ENCODE measurements at places on chromosomes 12 and 14.

- DNase-seq: no peak
Observed at GRCh38 chr12:108720757-108721514, 10.4 kb downstream of the CORO1C start.

DNA sequence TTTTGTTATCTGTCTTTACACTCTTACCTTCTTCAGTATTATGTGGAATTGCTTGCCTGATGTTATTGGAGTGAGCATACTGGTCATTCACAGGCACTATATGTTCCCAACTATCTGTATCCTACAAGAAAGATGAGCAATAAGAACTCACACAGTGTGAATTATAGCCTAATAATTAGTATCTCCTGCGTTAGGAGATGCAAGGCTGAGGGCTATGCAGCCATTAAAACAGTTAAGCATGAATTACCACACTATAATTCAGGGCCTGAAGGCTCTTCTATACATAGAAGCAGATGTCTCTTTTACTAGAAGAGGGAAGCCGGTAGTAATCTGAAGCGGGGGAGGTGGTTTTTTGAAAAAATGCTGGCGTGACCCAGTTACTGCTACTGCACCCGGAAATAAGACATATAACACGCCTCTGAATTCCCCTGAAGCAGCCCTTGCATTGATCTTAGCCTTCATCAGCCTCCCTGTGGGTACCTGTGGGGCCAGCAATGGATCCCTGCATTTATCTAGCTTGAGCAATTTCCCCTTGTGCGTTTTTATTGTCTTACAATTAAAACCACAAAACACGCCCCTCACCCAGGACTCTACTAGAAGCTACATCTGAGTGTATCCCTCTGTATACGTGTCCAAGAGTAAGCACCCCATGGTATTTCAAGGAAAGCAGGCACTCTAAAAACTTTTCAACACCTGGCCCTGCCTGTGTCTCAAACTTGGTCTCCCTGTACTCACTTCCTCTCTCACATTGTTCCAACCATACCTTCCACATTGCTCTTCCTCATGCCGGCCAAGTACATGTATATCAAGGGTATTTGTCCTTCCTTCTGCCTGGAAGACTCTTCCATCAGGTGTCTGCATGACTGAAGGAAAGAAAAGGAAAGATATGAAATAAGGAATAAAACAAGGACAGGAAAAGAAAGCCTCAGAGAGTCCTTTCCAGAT is 210.9 kb upstream of the ARID2 start:
- no peak for DNase-seq

DNA sequence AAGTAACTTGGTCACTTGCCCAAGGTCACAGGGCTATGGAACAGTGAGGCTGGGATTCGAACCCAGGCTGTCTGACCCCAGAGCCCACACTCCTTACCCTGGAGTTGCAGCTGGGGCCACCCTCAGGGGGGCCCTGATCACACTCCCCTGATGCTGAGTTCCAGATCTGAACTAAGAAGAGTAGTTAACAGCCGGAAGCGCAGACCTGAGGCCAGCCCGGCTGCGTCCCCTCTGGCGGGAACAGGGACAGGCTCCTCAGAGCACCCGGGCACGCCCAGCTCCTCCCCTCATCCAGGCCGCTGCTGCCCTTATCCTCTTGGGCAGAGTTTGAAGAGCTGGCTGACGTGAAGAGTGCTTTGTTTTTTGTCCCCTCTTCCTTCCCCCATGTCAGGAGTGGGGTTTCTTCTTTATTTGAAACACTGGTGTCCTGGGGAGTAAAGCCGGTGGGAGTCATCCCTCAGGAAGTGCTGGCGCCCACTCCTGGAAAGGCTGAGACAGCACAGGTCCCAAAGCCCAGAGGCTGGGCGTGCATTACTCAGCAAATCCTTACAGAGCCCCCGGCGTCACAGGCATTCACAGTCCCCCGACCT is 8.7 kb downstream of the PHB2 start:
- DNase-seq: no peak

- DNase-seq: no peak
Observed at GRCh38 chr12:124264089-124264795, 30.7 kb upstream of the RFLNA start.

GRCh38 chr12:101490286-101490920 is 15.3 kb downstream of the SPIC start:
- no peak for DNase-seq

DNA sequence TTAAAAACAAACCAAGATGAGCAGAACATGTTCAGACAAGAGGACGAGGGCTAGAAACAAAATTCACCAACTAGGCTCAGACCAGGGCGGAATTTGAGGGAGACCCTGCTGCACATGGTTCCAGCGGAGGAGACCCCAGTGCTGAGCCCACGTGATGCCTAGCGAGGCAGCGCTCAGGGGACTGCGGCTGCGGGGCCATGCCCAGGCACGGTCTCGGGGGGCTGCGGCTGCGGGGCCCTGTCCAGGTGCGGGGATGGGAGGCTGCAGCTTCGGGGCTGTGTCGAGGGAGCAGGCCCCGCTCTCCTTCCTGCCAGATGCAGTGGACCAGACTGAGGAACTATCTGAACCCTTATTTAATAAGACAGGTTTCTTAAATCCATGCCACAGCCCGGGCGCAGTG is 12.7 kb upstream of the CRIP2 start:
- DNase-seq: no peak

DNA sequence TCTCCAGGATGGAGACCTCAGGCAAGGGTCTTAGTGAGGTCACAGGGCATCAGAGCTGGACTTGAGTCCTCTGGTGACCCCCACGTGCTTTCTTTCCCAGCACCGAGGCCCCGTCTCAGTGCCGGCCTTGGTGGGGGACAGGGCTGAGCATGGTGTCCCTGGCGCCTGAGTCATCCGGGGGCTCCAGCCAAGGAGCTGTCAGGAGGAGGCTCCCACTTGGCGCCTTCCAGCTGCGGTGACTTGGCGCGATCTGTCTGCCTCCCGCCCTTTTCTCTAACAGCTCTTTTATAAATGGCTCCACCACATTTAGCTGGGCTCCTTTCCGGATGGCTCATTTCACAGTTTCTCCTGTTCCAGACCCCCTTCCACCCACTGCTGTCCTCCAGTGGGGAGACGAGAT is 60.4 kb downstream of the PRMT8 start:
- DNase-seq: no peak

DNA sequence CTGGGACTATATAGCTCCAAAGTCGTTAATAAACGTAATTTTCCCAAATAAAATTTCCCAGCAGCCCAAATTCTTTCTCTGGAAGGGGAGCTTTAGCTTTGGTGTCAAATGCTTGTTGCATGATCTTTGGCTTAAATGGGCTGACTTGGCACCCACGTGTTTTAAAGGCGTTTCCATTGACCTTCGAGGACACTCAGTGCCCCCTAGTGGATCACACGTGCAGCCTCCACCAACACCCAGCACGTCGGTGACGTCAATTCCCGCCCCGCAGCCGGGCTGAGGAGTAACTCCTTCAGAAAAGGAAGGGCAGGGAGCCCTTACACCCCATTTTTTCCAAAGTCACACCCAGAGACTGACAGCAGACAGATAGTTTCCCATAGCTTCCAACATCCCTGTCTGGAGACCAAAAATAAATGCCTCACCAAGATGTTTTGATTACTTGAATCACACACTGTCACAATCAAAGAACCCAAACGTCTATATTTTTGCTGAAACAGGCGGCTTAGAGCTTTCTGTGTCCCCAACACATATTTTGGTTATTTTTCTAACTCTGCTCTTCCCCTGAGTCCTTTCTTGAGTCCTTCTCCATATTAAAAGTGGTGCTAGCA is 707.9 kb downstream of the AACS start:
- no peak for DNase-seq

- DNase-seq: no peak
Observed at GRCh38 chr12:75856235-75856634, 175.3 kb downstream of the PHLDA1 start.

DNA sequence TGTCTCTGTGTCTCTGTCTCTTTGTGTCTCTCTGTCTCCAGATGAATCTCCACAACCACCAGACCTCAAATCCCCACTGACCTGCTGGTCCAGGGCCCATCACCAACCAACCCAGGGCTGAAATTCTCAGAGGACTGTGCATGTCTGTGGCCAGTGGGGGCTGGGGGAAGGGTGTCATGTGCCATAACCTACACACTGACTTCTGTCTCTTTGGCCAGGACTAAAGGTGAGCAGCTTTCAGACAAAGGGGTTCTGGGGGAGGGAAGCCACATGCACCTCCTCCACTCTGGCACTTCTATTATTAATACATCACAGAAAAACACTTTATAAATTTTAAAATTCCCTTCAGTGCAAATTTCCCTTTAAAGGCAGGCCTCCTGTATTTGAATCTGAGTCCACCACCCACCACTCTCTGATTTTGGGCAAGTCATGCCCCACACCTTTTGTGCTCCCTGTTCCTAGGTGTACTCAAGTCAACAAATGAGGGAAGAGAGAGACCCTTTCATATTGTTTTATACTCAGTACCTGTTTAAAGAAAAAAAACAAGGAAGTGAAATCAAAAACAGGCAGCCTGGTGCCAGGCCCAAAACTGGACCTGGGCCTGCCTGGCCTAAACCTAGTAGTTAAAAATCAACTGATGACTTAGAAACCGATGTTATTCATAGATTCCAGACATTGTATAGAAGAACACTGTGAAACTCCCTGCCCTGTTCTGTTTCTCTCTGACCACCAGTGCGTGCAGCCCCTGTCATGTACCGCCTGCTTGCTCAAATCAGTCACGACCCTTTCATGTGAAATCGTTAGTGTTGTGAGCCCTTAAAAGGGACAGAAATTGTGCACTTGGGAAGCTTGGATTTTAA is 80.2 kb downstream of the TUNAR start:
- DNase-seq: no peak

DNA sequence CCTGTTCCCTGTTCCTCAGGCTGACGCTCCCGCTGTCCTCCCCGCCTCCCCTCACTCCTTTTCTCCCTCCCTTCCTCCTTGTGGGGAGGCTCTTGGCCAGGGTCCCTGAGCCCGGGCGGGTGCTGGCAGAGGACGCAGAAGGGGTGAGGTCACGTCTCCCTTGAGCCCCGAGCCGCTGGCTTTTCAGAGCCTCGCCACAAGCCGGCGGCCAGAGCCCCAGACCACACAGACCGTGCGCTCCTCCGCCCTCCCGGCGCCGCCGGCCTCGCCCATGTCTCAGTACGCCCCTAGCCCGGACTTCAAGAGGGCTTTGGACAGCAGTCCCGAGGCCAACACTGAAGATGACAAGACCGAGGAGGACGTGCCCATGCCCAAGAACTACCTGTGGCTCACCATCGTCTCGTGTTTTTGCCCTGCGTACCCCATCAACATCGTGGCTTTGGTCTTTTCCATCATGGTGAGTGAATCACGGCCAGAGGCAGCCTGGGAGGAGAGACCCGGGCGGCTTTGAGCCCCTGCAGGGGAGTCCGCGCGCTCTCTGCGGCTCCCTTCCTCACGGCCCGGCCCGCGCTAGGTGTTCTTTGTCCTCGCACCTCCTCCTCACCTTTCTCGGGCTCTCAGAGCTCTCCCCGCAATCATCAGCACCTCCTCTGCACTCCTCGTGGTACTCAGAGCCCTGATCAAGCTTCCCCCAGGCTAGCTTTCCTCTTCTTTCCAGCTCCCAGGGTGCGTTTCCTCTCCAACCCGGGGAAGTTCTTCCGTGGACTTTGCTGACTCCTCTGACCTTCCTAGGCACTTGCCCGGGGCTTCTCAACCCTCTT is at the start of gene TMEM233:
TMEM233 (plus strand) TSS at position 197 of the 821 bp plus-strand sequence; CDS start at position 272, 75 bp downstream.
- no peak for DNase-seq

- no peak for DNase-seq
Observed at GRCh38 chr14:88143810-88144209, 138.9 kb downstream of the GPR65 start.

GRCh38 chr14:95944462-95944861 is 67.8 kb downstream of the TUNAR start:
- no peak for DNase-seq

GRCh38 chr12:78600541-78600940 is 264.0 kb upstream of the SYT1 start:
- DNase-seq: no peak

DNA sequence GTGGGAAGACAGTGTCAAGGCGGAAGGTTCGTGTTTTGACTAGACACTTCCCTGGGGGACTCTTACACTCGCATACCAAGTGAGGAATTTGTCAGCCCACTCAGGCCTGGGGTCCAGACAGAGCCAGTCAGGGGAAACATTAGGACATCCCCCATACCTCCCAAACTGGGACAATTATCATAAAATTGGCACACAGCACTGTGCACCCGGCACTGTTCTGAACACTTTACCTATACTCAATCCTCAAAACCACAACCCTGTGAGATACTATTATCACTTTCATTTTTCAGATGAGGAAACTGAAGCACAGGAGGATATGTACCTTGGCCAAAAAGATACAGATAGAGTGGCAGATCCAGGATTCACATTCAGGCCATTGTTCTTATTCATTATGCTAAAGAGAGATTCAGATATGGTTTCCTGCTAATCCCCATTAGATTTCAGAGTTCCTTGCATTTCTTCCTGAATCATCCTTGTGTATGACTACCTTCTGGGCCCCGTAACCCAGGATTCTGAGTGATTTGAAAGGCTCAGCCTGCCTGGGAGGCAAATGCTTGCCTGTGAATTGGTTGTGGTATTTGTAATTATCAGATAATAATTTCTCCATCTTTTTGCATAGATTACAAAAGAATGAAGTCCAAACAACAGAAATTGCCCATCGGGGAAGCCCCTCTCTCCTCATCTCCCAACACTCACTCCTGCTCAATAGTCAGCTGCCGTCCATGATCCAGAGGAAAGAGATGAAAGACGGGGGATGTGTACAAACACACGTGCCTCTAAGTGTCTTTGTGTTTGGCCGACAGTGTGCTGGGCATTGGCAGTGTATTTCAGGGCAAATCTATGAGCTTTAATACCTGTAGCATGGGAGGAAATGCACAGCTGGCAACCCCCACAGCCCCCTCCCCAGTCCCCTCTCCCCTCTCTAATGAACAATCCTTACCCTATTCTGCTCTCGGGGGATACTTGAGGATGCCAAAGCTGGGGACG is 4.6 kb downstream of the TAC3 start:
- DNase-seq: no peak

- DNase-seq: no peak
Observed at GRCh38 chr12:571795-572531, 91.3 kb downstream of the NINJ2 start.

GRCh38 chr14:86826661-86827060 is 1166.3 kb downstream of the GALC start:
- DNase-seq: no peak

DNA sequence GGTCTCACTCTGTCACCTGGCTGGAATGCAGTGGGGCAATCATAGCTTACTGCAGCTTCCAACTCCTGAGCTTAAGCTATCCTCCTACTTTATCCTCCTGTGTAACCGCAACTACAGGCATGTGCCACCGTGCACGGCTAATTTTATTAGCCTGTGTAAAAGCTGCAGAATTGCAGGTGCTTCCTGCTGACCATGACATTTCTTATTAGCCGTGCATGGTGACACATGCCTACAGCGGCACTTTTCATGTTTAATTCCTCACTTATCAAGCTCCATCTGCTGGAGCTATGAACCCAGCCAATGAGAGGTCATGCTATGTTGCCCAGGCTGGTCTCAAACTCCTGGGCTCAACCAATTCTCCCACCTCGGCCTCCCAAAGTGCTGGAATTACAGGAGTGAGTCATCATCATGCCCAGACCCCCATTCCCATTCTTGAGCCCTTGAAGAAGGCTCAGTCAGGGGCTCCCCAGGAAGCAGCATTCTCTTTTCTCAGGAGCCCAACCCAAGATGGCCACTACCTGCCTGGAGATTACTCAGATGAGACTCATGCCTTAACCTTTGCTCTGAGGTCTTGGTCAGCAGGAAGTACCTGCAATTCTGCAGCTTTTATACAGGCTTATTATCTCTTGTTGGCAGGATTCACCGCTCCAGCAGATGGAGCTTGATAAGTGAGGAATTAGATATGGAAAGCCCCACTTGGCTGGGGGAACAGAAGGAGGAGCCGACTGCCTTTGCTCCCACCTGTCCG is 503.2 kb downstream of the MED13L start:
- DNase-seq: no peak
